SK-MEL-5 (cell line): ENCODE measurements at places on chromosomes 13 and 19. TPM values are rescaled to one million over a fixed set of nuclear protein-coding genes. Genes with fewer than 3 reads are reported as not detected.

ZNF667 gene
- total RNA-seq: 2.5 and 4.1 TPM in 2 replicates

CCL25 gene
- not detected in 2 replicates for total RNA-seq

C19orf85 gene
- total RNA-seq: not detected in 2 replicates

ZNF844 gene
- 2.7 and 5.2 TPM in 2 replicates for total RNA-seq

TINCR gene
- 4.9 TPM in 2 replicates for total RNA-seq

SPRED3 gene
- 0.05 and 0.42 TPM in 2 replicates for total RNA-seq
